CD4-positive, alpha-beta T cell treated with Interleukin-1 beta for 1 hour (primary cell): ENCODE measurements at places on chromosomes 1 and 21.

- DNase-seq = no peak
These were observed 130.3 kb upstream of the NRIP1 start for GRCh38 chr21:15195104-15195503.

DNA sequence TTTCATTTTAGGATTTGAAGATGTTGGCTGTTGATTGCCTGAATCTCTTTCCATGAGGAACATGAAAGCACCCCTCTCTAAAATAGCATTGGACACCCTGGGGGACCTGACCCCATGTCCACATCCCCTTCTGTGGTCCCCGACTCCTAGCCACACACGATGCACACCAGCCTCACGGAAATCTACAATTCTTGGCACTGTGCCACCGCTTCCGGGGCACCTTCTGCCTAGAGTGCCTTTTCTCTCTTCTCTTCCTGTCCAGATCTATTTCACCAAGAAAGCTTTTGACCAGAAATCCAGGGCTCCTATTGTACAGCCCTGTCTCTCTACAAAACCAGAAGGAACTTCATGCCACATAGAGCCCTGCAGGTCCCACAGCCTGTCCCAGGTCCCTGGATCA, 50.3 kb downstream of the MYSM1 start:
- peak; percentile 19 for DNase-seq

GRCh38 chr1:160429125-160429561, 28.8 kb downstream of the VANGL2 start:
- no peak for DNase-seq

DNA sequence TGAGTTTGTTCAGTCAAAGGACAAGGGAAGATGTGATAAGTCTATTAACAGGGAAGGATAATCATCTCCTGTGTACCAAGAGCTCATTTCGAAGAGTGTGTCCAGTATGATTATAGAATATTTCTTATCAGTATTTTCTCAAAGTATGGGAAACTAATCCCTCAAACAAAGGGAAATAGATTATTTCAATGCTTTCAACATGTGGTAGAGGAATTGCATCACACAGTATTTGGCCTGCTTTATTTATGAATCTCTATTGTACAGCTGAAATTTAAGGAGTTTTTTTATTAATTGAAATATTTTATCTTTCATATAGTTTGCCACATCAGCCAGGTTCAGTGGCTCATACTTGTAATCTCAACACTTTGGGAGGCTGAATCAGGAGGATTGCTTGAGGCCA, 151.0 kb downstream of the CLEC20A start:
- no peak for DNase-seq

DNA sequence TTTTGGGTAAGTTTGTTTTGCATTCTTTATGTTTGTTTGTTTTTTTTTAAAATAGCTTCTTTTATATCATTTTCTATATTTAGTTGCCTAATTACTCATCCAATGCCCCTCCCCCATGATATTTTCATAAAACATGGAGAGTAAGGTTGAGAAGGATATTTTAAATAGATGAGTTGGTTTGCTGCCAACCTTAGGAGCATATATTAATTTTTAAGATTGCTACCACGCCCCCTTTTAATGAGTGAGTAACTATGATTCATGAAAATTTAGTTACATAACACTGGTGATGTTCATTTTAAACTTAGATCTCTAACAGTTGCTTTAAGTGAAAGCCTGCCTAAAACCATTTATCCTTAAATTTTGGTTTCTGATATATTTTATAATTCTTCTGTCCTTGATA, 18.7 kb downstream of the TMEM50A start:
- no peak for DNase-seq

- no peak for DNase-seq
These were observed 77.6 kb downstream of the RPS6KA1 start for GRCh38 chr1:26607186-26607585.

DNA sequence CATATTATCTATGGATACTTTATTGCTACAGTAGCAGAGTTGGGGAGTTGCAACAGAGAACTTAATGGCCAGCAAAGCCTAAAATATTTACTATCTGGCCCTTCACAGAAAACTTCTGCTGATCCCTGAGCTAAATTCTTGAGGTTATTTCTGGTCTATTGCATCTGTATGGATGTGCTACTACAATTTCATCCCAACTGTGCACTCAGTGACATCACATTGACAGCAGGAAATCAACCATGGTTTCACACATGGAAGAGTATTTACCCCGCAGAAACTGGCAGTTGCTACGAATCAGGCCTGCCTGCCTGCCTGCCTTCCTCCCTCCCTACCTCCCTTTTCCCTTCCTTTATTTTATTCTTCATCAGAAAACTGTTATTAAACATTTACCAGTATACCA, 12.1 kb downstream of the CLCA2 start:
- no peak for DNase-seq

DNA sequence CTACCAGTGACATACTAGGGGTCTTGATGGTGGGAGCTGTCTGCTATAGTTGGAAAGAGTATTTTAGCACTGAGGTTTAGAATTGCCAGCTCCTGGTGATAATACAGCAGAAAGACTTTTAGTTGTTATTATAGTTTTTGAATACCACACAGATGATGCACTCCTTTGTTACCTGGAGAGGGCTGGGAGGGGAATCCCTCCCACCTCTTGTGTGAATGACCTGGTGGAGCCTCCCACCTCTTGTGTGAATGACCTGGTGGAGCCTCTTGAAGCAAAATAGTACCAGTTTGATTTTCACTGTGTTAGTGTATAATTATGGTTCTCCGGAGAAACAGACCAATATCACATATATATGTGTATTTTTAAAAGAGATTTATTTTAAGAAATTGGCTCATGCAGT, 3.3 kb downstream of the DISP1 start:
- DNase-seq = no peak

DNA sequence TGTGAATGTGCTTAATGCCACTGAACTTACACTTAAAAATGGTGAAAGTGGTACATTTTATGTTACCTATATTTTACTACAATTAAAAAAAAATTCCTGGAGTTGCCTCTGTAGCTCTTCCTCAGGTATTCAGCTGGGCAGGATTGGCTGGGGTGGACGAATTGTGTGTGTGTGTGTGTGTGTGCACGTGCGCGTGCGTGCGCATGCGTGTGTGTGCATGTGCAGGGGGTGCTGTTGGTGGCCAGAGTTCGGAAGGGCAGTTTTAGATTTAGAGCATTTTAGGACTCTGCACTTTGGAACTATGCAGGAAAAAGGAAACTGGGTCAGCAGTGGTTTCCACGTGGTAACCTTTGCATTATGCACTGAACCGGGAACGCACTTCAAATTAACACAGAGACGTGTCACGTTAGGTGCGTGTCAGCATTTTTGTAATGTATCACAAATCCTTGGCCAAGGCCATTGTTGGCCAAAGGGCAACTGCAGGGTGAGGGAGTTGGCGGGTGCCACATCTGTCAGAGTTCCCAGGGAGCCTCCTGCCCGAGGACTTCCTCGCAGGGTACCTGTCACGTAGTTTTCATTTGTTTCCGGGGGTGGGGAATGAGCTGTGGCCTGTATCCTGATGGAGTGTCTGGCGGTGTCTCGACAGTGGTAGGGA, 312.8 kb downstream of the CAMTA1 start:
- no peak for DNase-seq

GRCh38 chr1:180854456-180854855, 58.2 kb upstream of the KIAA1614 start:
- no peak for DNase-seq

GRCh38 chr1:180982422-180982821, 40.2 kb downstream of the STX6 start:
- no peak for DNase-seq

- DNase-seq = no peak
These were observed 122.6 kb upstream of the PPP2R5A start for GRCh38 chr1:212162635-212163034.

DNA sequence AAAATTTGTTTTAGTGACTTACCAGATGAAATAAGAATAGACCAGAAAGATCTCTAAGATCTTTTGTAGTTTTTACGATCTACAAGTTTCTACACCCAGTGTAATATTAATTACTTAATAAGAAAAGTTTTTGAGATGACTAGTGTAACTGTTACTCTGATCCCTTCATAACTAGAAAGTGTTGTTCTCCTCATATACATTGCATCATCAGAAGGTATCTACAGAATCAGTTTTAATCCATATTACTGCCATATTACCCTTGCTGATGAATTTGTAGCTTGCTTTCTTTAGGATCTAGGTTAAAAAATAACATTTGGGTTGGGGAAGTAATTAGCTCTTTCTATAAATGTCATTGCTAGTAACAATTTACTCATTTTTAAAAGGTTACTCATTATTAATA, 72.5 kb downstream of the GPR161 start:
- DNase-seq = no peak

DNA sequence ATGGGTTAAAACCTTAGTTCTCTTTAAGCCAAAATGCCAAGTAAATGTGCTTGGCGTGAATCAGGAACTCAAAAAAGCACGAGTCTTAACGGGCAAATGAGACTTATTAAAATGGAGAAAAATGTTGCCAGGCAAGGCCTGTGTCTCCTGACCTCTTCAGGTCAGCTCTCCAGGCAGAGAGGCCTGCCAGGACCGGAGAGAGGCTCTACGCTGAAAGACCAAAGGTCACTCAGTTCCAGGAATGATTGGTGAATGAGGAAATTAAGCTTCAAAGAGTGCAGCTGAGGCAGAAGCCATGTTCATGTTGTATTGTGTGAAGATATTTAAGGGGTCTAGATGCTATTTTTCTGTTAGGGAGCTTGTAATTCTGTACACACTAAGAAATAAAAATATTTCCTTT, 66.6 kb downstream of the SPAG17 start:
- DNase-seq = no peak

- no peak for DNase-seq
These were observed 291.5 kb downstream of the AKT3 start for GRCh38 chr1:243558576-243558975.

GRCh38 chr1:162197615-162198421, 128.3 kb downstream of the NOS1AP start:
- DNase-seq = no peak

- no peak for DNase-seq
These were observed 2.3 kb downstream of the COQ8A start for GRCh38 chr1:226942392-226942791.

DNA sequence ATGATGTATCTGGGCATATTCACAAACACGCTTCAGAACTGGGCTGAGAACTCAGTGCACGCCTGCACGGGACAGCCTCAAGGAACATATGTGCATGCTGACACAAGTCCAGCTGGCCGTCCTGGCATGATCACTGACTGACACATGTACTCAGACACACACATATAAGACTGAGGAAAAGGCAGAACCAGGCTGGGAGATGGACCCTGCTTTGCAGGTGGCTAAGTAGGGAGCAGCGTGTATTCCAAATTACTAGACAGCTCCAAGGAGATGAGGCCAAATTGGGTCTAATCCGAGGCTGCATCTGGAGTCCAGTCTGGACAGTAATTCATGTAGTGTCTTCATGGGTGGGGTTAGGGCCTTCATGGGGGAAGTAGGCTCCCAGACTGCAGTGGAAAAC, 41.4 kb upstream of the GJB5 start:
- DNase-seq = no peak

DNA sequence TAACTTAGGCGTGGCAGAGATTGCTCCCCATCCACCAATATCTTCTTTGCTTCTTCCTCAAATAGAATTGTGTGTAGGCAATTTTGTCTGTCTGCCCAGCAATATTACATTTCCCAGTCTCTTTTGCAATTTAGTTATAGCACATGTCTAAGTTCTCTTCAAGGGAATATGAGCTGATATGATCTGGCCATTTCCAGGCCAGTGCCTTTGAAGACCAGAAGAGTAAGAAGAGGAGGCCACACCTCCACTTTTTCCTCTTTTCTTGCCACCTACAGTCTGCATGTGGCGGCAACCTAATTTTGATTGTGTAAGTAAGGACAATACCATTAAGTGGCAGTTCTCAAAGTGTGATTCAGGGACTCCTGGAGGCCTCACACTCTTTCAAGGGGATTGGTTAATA, 6.3 kb upstream of the RSBN1 start:
- DNase-seq = no peak
